ENCODE measurements at places on chromosomes 12 and 14. TPM values are rescaled to one million over a fixed set of nuclear protein-coding genes. Genes with fewer than 3 reads are reported as not detected.

CHGA gene
- total RNA-seq: not detected

ADCY6 gene
- total RNA-seq: 43.7 TPM

TTLL5 gene
- 17.5 TPM for total RNA-seq

CLEC4D gene
- total RNA-seq: not detected

GPRC5D gene
- total RNA-seq: not detected

TNS2 gene
- 23.2 TPM for total RNA-seq

TPH2 gene
- total RNA-seq: not detected

REP15 gene
- total RNA-seq: 0.43 TPM

ENDOU gene
- total RNA-seq: not detected

LGR5 gene
- total RNA-seq: not detected

KITLG gene
- total RNA-seq: 33.9 TPM

ANP32D gene
- not detected for total RNA-seq

STON2 gene
- total RNA-seq: 0.28 TPM

RPL6 gene
- total RNA-seq: 1,061 TPM

DCN gene
- total RNA-seq: 1,181 TPM

RFC5 gene
- total RNA-seq: 7.8 TPM

RHEBL1 gene
- total RNA-seq: not detected

NRXN3 gene
- under 0.01 TPM for total RNA-seq

NT5DC3 gene
- total RNA-seq: 3.4 TPM

TTC7B gene
- total RNA-seq: 10.1 TPM

FAM177A1 gene
- total RNA-seq: 59.3 TPM

PZP gene
- not detected for total RNA-seq

RNASE3 gene
- not detected for total RNA-seq

ORAI1 gene
- total RNA-seq: 4.1 TPM

CLEC2B gene
- 22.3 TPM for total RNA-seq

STYK1 gene
- 0.14 TPM for total RNA-seq

OVCH1 gene
- 0.09 TPM for total RNA-seq

FOXN4 gene
- not detected for total RNA-seq

AQP5 gene
- total RNA-seq: 0.09 TPM

YEATS4 gene
- total RNA-seq: 8.8 TPM

TMEM253 gene
- not detected for total RNA-seq

EXOC3L4 gene
- total RNA-seq: 1.6 TPM

SYT1 gene
- total RNA-seq: 2.0 TPM

NKX2-1 gene
- total RNA-seq: not detected

GOLGA3 gene
- 185 TPM for total RNA-seq

GLT1D1 gene
- total RNA-seq: not detected

HOXC6 gene
- 0.28 TPM for total RNA-seq

IL31 gene
- total RNA-seq: not detected

LYZ gene
- total RNA-seq: 0.09 TPM

NRL gene
- 0.28 TPM for total RNA-seq

TPPP2 gene
- not detected for total RNA-seq

TC2N gene
- total RNA-seq: 0.65 TPM

TDRD9 gene
- total RNA-seq: 0.37 TPM

TCL1B gene
- not detected for total RNA-seq

OTUB2 gene
- total RNA-seq: 0.85 TPM

CD9 gene
- total RNA-seq: 476 TPM

ESR2 gene
- under 0.01 TPM for total RNA-seq

TMEM63C gene
- total RNA-seq: 0.71 TPM

PLA2G1B gene
- total RNA-seq: not detected
